ENCODE measurements at places on chromosomes 7 and 10.

- DNase-seq, result no peak
Measured at GRCh38 chr7:28865601-28866144, 92.5 kb downstream of the TRIL start.

- no peak for DNase-seq
Measured at GRCh38 chr10:63069318-63069717, 63.8 kb upstream of the NRBF2 start.

GRCh38 chr7:140643416-140643815 lies 2.8 kb upstream of the DENND2A start:
- no peak for DNase-seq

DNA sequence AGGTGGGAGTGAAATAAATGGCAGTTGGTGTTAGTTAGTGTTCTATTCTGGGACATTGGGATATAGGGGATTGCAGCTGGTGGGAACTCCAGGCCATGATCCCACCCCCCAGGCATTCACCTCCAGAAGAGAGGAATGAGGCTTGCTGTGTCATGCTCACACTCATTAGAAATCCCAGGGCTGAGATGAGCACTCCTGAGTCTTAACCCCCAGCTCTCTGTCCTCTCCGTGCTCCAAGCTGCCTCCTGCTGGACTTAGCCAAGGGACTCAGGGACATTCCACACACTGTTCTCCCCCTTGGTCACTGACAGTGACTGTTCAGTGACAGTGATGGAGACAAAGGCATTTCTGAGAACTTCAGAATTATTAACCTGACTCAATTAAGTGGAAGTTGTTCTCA lies 21.5 kb downstream of the CYP26A1 start:
- no peak for DNase-seq

GRCh38 chr10:23364378-23364777 lies 19.8 kb upstream of the C10orf67 start:
- DNase-seq, result no peak

GRCh38 chr10:120575411-120575810 lies 118.4 kb downstream of the PLPP4 start:
- DNase-seq, result no peak

- no peak for DNase-seq
Measured at GRCh38 chr7:477626-478220, 41.9 kb downstream of the PDGFA start.

DNA sequence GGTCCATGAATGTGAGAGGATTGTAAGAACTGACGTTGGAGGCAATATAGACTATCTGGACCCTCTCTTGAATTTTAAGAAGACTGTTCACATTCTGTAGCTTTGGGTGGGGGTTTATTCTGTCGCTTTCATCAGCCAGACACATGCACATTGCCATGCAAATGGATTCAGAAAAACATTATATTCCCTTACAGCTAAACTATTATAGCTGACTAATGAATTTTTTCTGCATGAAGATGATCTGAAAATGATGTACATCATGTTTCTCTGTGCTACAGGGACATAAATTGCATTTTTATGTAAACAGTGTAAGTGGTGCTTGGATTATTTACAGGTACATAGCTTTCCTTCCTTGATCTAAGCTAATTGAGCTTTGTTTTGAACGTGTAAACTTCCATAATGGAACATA lies 1.5 kb downstream of the MET start:
- no peak for DNase-seq

DNA sequence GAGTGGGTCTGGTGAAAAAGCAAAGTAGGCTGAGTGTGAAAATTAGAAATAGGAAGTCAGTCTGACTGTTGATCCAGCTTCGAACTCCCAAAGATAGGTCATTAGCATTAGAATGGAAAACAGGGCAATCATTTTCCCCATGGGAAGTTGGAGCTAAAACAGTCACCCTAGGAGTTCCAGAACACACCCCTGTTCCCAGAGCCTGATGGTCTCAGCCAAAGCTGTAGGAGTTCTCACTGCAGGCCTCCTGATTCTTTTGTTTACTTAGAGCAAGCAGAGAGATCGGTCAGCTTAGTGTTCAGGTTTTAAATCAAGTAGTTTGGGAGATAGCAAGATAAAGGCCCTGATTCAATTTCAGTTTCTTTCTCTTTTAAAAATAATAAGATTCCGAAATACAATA lies 28.8 kb upstream of the JCAD start:
- DNase-seq, result no peak

DNA sequence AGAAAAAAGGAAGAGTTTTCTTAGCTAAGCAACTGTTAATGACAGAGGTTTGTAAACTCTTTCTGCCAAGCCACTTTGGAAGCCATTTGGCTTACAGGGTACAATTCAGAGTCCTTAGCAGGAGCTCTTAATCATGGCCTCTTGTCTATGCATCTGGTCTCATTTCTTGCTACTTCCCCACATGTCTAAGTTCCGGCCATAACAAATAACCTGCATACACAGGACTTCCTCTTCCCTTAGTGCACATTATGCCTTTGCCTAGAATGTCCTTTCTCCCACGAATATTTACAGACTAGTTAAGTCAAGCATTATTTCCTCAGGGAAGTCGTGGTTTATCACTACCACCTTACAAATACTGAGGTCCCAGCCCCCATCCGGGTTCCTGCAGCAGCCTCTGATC lies 8.6 kb upstream of the UPF2 start:
- DNase-seq, result no peak

DNA sequence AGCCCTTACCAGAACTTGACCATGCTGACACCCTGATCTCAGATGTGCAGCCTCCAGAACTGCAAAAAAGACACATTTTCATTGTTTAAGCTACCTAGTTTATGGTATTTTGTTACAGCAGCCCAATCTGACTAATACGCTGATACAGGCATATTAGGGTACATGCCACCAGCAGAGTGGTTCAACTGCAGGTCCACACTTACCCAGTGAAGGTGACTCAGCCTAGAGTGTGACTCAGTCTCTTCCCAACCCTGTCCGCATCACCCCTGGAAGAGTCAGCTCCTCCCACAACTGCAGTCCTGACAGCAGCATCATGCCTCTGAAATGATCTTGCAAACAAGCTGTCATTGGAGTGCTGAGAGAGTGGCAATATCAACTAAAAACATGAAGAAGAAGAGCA lies 30.8 kb upstream of the GOT1 start:
- no peak for DNase-seq

- no peak for DNase-seq
Measured at GRCh38 chr7:92622685-92623084, 32.5 kb upstream of the FAM133B start.

GRCh38 chr10:99671386-99671785 lies 12.1 kb downstream of the ENTPD7 start:
- no peak for DNase-seq

- DNase-seq, result no peak
Measured at GRCh38 chr10:6069081-6069931, 7.1 kb upstream of the IL2RA start.

- no peak for DNase-seq
Measured at GRCh38 chr10:132395704-132396493, 1.1 kb upstream of the PWWP2B start.

- peak; percentile 41 for DNase-seq
Measured at GRCh38 chr10:79242620-79243152, 104.6 kb upstream of the PPIF start.

GRCh38 chr7:73509463-73509862 lies 12.6 kb downstream of the BAZ1B start:
- DNase-seq, result no peak

GRCh38 chr7:37251222-37251621 lies 197.4 kb downstream of the ELMO1 start:
- no peak for DNase-seq

GRCh38 chr7:148232784-148233183 lies 357.8 kb upstream of the C7orf33 start:
- no peak for DNase-seq

- no peak for DNase-seq
Measured at GRCh38 chr7:570801-571070, 51.1 kb upstream of the PDGFA start.

DNA sequence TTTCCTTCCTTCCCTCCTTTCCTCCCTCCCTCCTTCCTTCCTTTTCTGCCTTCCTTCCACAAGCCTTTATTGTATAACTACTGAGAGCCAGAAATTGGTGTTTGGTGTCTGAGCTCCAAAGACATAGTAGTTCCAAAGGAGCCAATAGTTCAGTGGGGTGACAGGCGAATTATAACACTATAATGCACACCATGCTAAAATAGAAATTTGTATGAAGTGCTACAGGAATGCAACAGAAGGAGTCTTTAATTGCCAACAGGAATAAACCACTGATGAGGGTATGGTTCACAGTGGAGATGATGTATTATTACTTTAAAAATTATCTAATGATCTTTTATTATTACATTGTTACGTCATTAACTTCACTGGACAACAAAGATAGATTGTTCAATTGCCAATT lies 158.8 kb upstream of the SP8 start:
- DNase-seq, result no peak
